Activated CD8-positive, alpha-beta memory T cell treated with anti-CD3 and anti-CD28 coated beads for 1 hour (primary cell): ENCODE measurements at places on chromosomes 6 and 20.

DNA sequence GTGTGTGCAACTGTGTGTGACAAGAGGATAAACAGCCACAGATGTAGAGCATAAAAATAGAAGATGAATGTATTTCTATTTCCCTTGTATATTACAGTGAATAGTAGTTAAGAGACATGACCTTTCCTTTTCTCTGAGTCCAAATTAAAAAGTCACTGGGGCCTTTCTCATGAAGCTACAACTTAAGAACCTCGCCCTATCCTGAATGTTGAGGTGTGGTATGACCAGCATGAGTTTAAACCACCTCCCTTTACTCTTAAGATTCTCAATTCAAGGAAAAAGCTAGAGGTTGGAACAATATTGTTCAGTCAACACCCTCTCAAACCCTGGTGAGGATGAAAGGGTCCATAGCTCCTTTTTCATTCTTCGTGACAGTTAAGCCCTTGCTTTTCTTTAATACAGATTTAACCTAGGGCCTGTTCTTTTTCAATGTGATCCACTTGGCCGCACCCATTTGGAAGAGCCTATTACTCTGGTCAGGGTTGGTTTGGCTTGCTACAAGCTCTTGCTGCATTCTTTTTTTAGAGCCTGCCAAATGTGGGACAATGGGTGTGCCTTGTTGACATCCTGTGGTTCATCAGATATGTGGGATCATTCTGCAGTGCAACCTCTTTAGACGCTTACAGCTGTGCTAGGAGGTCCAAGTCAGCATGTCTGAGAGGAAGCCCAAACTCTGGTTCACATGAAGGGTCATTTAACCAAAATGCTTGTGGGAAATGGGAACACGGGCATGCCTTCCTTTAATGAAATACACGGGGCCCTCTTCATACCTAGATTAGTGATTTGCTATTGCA, 290.0 kb downstream of the HAO1 start:
- no peak for DNase-seq

DNA sequence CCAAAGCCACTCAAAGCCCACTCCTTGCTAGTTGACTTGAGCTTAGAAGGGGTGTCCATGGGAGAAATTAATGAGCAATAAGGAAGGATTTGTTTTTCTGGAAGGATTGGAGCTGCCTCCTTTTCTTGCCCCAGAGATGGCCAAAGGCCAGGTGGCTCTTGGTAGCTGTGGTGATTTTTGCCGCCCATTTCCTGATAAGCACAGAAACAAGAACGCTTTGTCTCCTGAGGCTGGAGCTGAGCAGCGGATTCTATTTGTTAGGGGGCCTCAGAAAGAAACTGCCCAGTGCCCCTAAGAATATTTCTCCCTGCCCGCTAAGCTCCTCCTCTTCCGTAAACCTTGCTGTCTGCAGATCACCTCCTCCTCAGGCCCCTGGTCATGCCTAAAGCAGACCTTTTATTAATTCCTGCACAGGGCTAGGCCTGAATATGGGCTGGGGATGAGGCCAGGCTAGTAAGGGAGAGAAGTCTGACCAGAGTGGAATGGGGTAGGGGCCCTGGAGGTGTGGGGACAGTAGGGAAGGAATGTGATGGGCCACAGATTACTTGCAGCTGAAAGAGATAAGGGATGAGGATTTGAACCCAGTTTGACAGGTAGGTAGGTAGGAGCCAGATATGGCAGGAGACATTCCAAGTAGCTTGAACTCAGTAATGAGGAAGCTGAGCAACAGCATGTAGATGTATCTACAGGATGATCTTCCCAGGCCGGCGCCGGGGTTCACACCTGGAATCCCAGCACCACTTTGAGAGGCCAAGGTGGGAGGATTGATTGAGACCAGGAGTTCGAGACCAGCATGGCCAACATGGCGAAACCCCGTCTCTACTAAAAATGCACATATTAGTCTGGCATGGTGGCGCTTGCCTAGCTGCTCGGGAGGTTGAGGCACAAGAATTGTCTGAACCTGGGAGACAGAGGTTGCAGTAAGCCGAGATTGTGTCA, 71.2 kb upstream of the NAA20 start:
- no peak for DNase-seq

GRCh38 chr20:11569163-11569562, 348.5 kb upstream of the BTBD3 start:
- DNase-seq, result no peak

- no peak for DNase-seq
Observed at GRCh38 chr6:93259332-93259731, 160.0 kb downstream of the EPHA7 start.

- no peak for DNase-seq
Observed at GRCh38 chr20:54133434-54134427, 40.1 kb downstream of the CYP24A1 start.

GRCh38 chr6:145214570-145214969, 520.8 kb downstream of the EPM2A start:
- no peak for DNase-seq

DNA sequence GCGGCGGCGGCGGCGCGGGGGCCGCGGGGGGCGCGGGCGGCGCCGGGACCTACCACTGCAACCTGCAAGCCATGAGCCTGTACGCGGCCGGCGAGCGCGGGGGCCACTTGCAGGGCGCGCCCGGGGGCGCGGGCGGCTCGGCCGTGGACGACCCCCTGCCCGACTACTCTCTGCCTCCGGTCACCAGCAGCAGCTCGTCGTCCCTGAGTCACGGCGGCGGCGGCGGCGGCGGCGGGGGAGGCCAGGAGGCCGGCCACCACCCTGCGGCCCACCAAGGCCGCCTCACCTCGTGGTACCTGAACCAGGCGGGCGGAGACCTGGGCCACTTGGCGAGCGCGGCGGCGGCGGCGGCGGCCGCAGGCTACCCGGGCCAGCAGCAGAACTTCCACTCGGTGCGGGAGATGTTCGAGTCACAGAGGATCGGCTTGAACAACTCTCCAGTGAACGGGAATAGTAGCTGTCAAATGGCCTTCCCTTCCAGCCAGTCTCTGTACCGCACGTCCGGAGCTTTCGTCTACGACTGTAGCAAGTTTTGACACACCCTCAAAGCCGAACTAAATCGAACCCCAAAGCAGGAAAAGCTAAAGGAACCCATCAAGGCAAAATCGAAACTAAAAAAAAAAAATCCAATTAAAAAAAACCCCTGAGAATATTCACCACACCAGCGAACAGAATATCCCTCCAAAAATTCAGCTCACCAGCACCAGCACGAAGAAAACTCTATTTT, 2.0 kb downstream of the FOXC1 start:
- DNase-seq, result no peak

GRCh38 chr6:148242180-148242579, 100.5 kb upstream of the SASH1 start:
- no peak for DNase-seq

DNA sequence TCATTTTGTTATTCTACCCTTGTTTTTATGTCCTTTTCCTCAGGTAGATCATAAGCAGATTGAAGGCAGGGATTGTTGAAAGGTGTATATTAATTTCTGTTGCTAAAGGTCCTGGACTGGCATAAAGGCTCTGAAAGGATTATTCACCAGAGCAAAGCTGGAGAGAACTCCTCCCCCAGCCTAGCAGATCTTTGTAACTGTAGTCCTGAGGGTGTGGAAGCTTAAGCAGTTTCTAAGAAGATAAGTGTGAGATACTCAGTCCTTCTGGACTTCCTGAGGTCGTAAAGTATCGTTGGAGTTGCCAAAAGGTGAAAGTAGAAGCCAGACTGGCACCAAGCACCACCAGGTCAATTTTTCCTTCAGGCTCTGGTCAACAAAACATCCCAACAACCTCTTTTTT, 24.2 kb downstream of the CGA start:
- DNase-seq, result no peak

- DNase-seq, result no peak
Observed at GRCh38 chr6:119749335-119749734, 399.8 kb upstream of the MAN1A1 start.
